Right renal pelvis (tissue), 4 donors: ENCODE measurements at places on chromosomes 7 and 10.

- DNase-seq = no peak
Observed at GRCh38 chr7:19404912-19405329, 259.7 kb upstream of the FERD3L start.

DNA sequence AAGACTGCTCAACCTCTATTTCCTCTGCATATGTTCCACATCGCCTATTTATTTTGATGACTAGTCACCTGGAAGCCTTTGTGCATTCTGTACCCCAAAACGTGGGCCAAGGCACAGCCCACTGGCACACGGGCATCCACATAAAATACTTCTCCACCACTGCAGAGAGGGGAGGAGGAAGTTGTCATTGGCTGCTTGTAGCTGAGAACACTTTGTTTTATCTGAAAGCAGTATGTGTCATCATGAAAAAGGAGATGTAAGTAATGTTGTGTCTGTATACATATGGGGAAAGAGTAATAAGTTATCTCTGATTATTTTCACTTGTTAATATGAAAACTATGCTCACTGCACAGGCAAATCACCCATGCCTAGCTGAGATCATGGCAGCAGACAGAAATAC is 48.2 kb upstream of the AMPH start:
- no peak for DNase-seq

DNA sequence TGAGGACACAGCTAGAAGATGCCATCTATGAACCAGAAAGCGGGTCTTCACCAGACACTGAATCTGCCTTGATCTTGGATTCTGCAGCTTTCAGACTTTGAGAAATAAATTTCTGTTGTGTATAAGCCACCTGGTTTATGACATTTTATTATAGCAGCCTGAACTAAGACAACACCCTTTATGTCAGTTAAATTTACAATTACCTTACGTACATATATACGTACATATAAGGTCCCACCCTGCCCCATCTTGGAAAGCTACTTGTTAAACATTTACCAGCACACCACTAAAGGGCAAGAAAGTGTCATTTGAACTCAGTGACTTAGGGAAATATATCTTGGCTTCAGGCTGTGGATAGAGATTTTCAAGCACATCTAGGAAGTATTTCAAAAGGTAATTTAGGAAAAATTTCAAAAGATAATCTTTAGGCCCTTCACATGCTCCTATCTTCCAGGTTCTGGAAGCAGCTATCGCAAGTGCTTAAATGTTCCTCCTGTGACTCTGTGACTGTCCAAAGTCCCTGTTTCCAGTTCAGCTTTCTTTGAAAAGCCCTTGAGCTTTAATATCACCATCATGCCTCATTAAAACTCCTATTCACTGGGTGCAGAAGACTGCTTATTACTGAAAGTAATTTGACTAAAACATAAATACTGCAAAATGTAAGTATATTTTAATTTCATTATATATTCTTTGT is 9.6 kb upstream of the SRI start:
- DNase-seq = no peak

- DNase-seq = no peak
Observed at GRCh38 chr10:17923728-17924127, 28.0 kb upstream of the SLC39A12 start.

- no peak for DNase-seq
Observed at GRCh38 chr7:149369497-149369896, 91.4 kb downstream of the ZNF777 start.

DNA sequence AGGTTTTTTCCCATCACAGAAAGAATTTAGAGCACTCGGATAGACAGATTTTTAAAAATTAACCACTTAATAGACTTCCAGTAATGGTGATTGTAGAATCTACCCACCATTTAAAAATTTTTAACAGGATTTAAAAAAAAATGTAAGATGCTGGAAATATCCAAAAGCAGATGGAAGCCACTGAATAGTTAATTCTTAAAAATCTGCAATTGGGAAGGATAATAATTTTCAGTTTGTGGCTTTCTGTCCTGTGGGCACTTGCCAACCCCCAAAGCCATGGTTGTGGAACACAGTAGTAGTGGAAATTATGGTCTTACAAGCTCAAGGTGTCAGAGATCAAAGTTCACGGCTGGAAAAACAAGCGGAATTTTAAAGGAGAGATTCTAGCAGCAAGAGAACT is 101.0 kb upstream of the SP4 start:
- DNase-seq = no peak

GRCh38 chr10:104028823-104029520 is 56.7 kb downstream of the COL17A1 start:
- DNase-seq = no peak

DNA sequence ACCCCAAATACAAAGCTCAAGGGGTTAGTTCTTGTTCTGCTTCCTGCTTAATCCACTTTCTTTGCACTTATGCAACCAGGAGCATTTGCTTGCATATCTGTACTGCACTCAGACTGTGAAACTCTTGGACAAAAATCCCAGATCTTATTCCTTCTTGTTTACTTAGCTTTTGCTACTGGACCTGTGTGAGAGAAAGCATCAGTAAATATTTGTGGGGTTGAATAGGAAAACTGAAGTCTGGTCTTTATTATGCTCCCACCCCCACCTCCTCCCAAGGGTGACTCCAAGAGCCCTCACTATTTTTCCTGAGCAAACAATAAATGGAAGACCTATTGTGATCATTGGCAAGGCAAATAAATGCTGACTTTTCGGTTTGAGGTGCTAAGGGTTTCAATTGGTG is 57.1 kb upstream of the VSTM2A start:
- no peak for DNase-seq

DNA sequence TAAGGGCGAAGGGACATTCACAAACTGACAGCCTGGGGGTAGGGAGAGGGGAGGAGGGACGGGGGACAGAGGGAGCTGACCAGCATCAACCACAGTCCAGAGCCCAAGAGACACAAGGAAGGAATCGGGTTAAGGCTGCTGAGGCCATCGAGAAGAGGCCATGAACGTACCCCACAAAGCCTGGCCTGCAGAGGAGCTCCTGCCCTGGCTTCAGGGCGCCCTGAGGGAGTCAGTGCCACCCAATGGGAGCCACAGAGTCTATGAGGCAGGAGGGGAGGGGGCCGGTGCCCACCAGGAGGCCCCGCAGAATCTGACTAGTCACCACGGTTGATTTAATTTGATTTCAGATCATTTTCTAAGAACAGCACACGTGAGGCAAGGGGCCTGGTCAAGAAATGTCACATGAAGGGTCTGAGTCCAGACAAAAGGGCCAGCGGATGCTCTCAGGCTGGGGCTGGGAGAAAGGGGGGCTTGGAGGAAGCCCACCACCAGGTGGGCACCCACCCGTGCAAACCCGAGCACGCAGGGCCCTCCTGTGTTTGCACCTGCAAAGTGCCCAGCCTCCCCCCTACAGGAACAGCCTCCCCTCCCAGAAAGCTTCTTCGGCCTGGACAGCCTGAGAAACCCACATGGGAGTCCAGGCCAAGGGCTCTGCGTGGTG is 40.4 kb downstream of the CAMK2B start:
- no peak for DNase-seq

DNA sequence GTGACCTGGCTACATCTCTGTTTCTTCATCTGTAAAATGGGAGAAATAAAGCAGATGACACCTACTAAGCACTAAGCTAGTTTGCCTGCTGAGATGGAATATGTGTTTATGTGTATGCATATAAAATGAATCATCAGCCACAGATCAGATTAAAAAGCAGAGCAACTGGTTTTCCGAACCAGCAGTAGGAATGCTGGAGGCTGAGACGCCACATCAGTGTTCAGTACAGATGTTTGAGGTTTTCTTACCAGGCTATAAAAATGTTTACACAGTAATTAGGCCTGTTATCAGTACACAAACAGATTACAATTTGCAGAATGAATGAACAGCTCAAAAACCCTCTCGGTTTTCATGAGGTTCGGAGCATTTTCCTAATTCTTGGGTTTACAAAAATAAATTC is 85.8 kb downstream of the CALN1 start:
- no peak for DNase-seq

DNA sequence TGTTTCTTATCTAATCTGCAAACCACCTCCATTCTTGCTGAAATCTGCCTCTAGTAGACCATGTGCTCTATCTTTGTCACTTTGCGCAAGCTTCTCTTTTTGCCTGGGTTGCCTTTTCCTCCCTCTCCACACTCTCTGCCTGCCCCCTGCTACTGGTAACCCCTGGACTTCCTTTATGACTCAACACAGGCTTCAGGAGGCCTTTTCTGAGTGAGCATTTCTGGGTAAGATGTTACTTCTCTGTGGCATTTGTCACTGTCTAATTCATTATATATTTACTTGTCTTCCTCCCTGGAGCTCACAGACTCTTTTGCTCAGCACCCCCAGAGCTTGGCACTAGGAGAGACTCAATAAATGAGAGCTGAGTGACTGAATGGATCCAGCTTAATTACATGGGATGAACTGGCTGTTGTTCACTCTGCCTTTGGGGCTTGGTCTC is 8.4 kb downstream of the GOLGA7B start:
- DNase-seq = no peak

DNA sequence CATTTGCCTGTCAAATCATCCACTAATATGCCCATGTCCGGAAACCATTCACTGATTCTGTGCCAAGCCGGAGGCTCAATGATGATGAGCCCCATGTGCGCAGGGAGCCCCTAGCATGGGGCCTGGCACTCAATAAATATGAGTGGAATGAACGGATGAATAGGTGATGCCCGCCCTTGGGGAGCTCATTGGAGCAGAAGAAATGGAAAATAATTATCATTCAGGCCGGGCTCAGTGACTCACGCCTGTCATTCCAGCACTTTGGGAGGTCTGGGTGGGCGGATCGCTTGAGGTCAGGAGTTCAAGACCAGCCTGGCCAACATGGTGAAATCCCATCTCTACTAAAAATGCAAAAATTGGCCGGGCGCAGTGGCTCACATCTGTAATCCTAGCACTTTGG is 11.0 kb downstream of the RHBDD2 start:
- no peak for DNase-seq

DNA sequence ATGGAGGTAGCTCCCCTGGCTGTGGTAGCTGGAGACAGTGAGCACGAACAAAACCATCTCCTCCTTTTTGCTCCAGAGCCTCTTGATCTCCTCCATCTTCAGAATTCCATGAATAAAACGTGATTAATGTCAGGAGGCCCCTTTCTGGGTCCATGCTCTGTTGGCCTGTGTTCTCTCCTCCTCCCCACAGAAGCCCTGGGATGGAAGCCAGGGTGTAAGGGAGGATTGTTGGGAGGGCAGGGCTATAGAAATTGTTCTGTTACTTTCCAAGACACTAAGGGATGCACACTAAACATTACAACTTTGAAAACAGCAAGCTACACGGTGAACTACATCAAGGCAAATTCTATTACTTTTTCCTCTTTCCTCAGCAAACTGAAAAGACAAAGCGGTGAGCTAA is 96.3 kb downstream of the RNF216 start:
- DNase-seq = no peak

- DNase-seq = peak; percentile 63
Observed at GRCh38 chr7:2012981-2013380, 219.8 kb downstream of the MAD1L1 start.

DNA sequence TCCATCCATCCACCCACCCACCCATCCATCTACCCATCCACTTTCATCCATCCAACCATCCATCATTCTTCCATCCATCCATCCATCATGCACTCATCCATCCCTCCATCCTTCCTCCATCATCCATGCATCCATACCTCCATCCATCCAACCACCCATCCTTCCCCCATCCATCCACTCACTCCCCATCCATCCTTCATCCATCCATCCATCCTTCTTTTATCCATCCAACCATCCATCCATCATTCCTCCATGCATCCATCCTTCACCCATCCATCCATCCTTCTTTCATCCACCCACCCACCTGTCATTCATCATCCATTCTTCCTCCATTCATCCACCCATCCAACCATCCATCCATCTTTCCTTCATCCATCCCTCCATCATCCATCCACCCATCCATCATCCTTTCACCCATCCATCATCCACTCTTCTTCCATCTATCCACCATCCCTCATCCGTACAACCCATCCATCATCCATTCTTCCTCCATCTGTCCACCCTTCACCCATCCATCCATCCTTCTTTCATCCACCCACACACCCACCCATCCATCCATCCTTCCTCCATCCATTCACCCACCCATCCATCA is 428.2 kb downstream of the DNAJB6 start:
- no peak for DNase-seq

GRCh38 chr10:101535949-101536348 is 52.1 kb downstream of the POLL start:
- DNase-seq = no peak

DNA sequence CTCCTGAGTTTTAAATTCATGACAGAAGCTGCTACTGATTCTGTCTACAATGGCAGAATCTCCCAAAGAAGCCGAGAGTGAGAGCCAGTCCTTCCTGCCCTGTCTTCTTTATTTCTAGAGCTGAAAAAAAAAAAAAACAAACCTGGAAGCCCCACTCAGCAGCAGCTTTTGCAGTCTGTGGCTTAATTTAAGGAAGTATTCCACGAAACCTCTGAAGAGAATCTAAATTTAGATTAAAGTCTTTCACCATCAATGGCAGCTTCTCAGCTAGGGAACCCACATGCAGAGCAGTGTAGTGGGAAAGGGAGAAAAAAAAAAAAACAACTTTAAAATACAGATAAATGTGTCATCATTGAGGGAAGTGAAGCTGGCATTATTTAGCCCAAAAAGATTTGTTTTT is 23.4 kb downstream of the SMURF1 start:
- no peak for DNase-seq

- no peak for DNase-seq
Observed at GRCh38 chr10:128781637-128782036, 655.4 kb upstream of the MKI67 start.

DNA sequence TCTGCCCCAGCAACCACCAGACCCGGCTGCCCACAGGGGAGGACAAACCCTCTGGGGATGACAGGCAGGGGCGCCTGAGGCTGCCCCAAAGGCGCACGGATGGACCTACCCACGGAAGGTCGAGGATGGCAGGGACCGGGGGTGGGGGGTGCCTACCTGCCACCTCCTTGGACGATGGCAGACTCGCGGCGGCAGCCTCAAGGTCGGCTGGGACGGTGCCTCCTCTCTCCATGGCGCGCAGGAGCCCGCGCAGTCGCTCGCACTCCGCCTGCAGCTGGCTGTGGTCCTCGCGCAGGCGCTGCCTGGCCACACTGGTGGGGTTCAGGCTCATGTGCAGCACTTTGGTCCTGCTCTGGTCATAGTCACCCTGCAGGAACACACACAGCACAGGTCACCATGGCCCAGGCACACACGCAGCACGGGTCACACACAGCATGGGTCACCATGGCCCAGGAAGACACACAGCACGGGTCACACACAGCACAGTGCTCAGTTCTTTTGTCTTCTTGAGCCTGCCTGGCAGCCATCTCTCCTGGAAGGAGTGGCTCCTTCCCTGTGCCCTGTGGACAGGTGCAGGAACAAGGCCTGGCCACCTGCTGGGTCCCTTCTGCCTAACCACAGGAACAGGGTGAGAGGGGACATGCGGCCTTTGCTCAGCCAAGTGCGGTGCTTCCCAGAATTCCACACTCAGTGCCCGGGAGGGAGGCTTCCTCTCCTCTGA is 266.6 kb downstream of the ELFN1 start:
- no peak for DNase-seq

- no peak for DNase-seq
Observed at GRCh38 chr10:75916906-75917305, 485.5 kb downstream of the LRMDA start.

- no peak for DNase-seq
Observed at GRCh38 chr10:96964131-96964530, 132.0 kb downstream of the LCOR start.
